Activated gamma-delta T cell treated with Interleukin-2 at 50 U/mL for 16 hours (primary cell): ENCODE measurements at places on chromosomes 2 and 18.

- no peak for DNase-seq
Observed at GRCh38 chr18:54433857-54434256, 76.2 kb downstream of the C18orf54 start.

DNA sequence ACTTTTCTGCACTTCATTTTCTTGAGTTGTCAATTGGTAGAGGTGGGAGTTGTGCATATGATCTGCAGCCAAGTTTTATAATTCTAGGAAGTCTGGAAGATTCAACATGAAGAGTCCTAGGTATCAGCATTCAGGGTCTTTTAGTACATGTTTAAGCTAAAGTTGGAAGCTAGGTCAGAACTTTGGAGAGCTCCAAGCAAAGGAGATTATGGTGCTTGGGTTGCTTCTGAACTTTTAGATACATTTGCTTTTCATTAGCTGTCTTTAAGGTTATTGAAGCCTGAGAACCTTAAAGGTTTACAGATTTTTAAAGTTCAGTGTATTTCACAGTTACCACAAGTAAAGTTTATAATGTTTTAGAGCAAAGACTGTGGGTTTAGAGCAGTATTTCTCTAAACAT lies 85.5 kb downstream of the EPC2 start:
- DNase-seq = no peak

- no peak for DNase-seq
Observed at GRCh38 chr2:21972586-21972985, 848.8 kb downstream of the TDRD15 start.

- no peak for DNase-seq
Observed at GRCh38 chr2:173122936-173123335, 47.3 kb downstream of the MAP3K20 start.

DNA sequence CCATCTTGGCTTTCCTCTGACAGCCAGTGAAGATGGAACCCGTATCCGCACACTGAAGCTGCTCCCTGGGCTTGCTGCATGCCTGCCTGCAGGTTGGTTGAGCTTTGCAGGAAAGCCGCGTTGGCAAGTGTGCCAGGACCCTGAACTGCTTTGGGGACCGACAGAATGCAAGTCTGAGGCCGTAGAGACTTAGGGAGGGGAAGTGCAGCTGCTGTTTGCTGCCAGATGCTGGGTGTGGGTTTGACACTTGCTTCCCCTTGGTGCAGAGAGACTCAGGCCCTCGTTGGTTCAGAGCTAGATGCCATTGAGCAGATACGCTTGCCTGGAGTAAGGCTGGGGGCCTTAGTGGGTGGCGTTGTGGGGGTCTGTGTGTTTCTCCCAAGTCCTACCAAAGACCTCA lies 13.1 kb upstream of the PHLPP1 start:
- DNase-seq = no peak

DNA sequence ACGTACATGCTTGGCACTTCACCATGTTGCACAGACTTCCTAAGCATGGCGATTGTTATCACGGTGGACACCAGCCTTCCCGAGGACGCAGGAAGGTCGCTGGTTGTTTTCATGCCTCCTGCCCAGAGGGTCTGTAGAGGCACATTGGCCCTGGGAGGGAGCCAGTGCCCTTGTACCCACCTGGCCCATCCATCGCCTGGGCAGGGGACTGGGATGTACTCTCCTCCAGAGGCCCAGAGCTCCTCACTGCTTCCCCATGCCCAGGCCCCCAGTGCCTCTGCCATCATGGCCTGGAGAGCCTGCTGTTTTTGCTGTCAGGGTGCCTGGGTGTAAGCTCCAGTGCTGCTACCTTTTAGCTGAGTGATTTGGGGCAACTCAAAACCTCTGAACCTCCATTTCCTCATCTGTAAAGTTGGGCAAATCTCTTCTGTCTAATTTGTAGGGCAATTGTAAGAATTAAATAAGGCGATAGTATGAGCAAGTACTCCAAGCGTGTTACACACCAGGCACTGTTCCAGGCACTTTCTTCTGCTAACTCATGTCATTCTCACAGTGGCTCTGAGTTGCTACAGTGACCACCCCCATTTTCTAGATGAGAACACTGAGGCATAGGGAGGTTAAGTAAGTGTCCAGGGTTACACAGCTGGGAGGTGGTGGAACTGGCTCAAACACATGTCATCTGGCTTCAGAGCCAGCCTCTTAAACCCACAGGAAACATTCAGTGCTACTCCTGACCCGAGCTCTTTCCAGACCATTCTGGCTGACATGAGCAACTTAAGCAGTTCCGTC lies 45.3 kb downstream of the GREB1 start:
- DNase-seq = no peak
